ENCODE measurements at places on chromosomes 1 and 21.
A peak's percentile ranks its signal among the peaks of the same experiment; 100 is the strongest.

- no peak for DNase-seq
These were observed 1176.1 kb upstream of the ADGRL2 start for GRCh38 chr1:80624682-80625081.

- no peak for DNase-seq
These were observed 30.4 kb downstream of the ATP2B4 start for GRCh38 chr1:203656796-203657747.

GRCh38 chr1:77193951-77194350 is 25.3 kb downstream of the PIGK start:
- no peak for DNase-seq

DNA sequence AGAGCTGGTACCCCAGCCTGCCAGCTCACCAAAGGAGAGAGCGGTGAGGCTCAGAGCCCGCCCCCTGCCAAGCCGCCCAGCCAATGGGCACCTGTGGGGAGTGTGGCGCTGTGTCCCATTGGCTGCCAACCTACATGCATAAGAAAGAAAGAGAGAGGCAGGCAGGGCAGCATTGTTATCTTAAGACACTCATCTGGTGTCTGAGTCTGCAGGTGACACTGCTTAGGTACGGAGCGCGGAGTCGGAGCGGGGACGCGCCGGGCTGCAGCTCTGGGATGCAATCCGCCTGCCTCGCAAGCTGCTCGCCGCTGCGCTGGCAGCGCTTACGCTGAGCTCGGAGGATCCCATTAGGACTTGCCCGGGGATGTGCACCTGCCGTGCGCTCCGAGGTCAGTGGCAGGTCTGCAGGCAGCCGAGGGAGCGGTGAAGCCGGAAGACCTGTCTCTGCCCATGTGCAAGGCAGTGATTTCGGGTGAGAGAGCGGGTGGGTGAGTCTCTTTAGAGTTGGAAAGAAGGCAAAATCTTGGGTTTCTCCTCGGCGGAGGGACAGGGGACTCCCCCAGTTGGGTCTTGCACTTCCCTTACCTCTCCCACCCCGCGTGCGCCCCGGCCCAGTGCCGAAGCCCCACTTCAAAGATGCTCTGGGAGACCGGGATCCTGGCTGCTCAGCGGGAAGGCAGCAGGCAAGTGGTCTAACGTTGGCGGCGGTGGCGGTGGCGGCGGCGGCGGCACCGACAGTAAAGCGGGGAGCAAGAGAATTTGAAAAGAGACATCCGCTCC is at the start of gene BRINP2:
Gene BRINP2, plus strand, starts transcription at position 203 of the 780 bp plus-strand sequence. CDS start 58,919 bp downstream, outside the sequence.
- DNase-seq, result peak; percentile 64

DNA sequence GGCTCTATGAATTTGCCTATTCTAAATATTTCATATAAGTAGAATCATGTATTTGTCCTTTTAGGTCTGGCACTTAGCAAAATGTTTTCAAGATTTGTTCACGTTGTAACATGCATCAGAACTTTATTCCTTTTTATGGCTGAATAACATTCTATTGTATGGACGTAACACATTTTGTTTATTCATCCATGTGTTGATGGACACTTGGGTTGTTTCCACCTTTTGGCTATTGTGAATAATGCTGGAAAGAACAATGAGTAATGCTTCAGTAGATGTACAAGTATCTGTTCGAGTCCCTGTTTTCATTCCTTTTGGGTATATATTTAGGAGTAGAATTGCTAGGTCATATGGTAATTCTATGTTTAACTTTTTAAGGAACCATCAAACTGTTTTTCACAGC is 24.7 kb downstream of the SLC35A3 start:
- no peak for DNase-seq

GRCh38 chr1:71343686-71344416 is 263.0 kb upstream of the ZRANB2 start:
- no peak for DNase-seq

- no peak for DNase-seq
These were observed 296.1 kb upstream of the SGIP1 start for GRCh38 chr1:66237722-66238479.

DNA sequence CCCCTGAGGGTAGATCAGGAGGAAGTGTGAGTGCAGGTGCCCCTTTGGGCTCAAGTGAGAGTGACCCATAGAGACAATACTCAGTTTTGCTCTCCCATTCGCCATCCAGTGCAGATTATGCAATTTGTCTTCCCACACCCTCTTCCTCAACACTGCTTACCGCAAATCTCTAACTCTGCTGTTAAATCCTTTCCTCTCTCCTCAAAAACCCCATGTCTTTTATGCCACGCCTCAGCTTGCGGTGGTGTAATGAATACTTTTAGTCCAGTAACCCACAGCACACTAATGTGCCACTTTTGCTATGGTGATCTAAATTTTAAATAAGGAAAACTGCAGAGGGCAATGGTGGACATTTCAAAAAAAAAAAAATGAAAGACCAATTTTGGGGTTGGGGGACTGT is 57.7 kb downstream of the PRRX1 start:
- DNase-seq, result no peak

- DNase-seq, result no peak
These were observed 21.5 kb upstream of the SLC2A1 start for GRCh38 chr1:42979896-42980800.

DNA sequence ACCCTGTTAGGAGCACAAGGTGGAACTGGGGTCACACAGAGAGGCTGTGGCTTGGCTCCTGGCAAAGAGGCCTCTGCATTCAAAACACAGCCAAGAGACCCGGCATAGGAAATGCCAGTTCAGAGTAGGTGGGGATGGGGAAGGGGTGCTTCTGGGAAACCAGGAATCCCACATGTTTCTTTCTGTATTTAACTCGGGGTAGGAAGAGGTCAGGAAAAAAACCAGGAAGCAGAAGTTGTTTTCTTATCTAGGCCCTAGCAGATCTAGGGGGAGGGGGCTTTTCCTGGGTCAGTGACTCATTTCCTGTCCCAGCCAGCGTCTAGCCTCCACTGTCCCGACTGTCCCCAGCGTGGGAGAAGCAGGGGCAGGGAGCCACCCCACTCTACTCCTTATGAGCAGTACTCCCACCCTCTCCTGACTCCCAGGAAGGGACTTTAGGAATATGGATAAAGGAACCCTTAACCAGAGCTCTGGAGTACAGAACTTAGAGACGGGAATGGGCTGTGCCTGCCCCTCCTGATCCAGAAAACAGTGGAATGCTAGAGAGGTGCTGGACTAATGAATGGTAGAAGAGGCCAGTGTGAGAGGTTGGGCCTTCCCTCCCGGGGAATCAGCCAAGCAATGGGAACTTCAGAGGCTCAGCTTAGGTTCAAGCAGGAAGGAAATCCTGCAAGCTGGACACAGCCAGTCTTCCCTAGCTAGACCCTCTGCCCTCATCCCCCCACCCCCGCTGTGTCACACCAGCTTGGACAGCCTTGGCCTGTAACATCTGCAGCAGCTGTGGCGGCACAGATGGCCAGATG is 5.7 kb downstream of the FHL3 start:
- no peak for DNase-seq

DNA sequence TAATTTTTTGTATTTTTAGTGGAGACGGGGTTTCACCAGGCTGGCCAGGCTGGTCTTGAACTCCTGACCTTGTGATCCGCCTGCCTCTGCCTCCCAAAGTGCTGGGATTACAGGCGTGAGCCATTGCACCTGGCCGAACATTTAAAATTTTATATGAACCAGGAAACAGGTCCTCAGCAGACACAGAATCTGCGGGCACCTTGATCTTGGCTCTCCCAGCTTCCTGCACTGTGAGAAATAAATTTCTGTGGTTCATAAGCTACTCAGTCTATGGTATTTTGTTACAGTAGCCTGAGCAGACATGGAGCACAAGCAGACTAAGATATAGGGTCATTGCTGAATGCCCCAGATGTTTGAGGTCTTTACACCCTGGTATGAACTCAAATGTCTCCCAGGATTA is 23.6 kb upstream of the CTH start:
- DNase-seq, result no peak

DNA sequence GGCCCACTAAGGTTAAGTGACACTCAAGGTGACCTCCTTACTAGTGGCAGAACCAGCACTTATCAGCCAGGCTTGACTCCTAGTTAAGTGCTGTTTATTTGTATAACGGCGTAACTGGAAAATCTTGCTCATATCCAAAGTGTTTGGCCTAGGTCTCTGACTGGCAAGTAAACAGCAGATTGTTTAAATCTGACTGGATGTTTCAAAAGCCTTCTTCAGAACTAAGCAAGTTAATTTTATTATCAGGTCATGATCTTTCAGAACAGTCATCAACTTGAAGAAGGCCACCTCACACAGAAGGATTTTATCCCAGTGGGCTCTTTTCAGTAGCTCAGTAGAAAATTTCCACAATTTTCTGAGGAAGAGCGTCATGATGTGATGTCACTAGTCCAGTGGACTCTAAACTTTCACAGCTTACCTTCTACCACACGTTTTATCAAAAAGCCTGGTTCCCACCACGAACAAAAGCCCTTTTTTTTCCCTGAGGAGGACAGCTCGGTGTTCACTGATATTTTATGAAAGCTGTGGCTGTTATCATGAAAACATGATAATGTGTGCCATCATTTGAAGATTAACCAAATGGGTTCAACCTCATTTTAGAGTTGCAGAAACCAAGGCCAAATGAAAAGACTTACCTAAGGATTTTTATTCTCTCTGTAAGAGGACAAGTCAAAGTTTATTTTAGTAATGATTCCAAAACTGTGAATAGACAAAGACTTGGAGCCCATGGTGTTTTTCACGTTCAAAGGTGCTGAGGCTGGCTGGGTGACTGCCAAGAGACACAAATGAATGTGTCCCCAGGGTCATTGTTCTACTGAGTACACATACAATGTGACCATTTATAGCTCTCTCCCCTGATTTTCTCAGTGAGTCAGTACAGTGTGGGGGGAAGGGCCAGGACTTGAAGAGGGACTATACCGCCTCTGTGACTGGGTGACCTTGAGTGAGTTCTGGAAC is 9.1 kb downstream of the SGIP1 start:
- DNase-seq, result peak; percentile 96

DNA sequence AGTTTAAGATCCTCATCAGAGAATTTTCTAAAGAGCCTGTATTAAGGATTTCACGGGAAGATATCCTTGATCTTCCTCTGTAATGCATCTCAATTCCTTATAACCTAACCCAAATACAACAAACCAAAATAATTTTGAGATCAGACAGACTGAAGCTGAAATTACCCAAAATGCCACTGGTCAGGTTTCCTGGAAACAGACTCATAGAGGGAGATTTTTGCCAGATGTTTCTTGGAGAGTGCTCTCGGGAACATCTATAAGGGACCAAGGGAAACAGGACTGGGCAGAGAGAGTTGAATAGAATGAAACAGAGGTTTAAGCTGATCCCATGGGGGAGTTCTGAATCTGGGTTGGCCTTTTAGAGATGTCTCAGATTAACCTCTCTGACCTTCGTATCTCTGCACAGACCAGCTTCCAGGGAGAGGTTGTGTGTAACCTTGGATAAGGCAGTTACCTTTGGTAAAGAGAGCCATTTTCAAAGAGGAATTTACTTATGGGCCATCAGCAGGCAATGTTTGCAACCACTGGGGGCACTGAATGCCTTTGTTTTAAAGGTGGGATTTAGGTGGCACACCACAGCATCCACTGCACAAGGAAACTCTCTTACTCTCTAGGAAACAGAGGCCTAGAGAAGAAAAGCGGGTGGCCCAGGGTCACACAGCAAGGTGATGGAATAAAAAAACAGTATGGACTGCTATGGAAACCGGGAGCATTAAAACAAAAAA is 130.8 kb upstream of the SGIP1 start:
- DNase-seq, result no peak

DNA sequence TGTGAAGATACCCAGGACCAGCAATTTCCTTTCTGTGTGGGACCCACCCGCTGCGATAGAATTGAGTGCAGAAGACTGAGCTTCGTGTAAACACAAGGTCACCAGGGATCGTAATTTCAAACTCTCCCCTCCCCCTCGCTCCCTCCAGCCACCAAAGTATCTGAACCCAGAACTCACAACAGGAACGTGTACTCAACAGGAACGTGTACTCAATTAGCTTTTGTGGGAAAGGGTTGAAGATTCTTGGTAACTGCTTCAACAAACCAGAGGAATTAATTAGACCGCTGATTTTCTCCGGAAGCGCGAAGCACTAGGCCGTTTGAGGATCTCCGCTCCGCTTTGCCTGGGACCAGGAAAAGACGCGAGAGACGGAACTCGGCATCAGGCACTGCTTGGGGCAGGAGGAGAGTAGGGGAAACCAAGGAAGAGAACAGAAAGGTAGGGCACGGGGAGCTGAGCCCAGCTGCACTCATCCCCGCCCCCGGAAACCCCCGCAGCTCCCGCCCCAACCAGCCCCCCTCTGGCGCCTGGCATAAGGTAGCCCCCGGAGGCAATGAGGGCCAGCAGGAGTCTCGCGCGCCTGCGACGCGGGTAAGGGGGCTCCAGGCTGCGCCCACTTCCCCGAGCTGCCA is 453 bp downstream of the DRAM2 start:
- peak; percentile 53 for DNase-seq
